ENCODE measurements at places on chromosomes 7 and 10. TPM values are rescaled to one million over a fixed set of nuclear protein-coding genes. Genes with fewer than 3 reads are reported as not detected.

The SMO gene
- total RNA-seq, result 21.9 TPM

The GALNT11 gene
- total RNA-seq, result 54.2 TPM

The IDI2 gene
- total RNA-seq, result 1.9 TPM

The LIPN gene
- not detected for total RNA-seq

The ACSM6 gene
- total RNA-seq, result 0.96 TPM

The SLC39A12 gene
- not detected for total RNA-seq

- DNase-seq, result no peak
Measured at GRCh38 chr10:7861509-7862120, 43.3 kb downstream of the TAF3 start.

GRCh38 chr7:134703782-134704181 lies 57.1 kb downstream of the BPGM start:
- no peak for DNase-seq

GRCh38 chr7:105831302-105831620 lies 45.1 kb downstream of the ATXN7L1 start:
- no peak for DNase-seq

DNA sequence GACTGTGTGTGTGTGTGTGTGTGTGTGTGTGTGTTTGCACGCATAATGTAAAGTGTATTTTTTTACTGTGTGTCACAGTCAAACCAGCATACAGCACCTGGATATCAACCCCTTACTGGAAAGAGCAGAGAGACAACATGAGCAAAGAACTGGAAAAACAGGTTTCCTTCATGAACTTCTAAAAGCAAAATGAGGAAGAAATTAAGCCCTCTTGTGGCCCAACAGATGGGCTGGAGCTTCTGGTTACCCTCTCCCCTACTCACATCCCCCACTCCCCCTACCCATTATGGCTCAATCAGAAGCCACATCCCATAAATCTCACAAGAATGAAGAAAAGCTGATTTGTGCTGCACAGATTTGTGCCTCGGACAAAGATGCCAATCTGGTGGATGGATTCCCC lies 36.2 kb downstream of the PDE1C start:
- no peak for DNase-seq

All from umbilical cord (tissue), 2 donors.